NT2/D1 (cell line): ENCODE measurements at places on chromosomes 1 and 21.

- DNase-seq = peak; percentile 22
These were observed at the start of gene CCDC18 for GRCh38 chr1:93180723-93181613. TSS of gene CCDC18 (plus strand) at chr1:93180724. CDS start at chr1:93183362, 2,638 bp downstream.

DNA sequence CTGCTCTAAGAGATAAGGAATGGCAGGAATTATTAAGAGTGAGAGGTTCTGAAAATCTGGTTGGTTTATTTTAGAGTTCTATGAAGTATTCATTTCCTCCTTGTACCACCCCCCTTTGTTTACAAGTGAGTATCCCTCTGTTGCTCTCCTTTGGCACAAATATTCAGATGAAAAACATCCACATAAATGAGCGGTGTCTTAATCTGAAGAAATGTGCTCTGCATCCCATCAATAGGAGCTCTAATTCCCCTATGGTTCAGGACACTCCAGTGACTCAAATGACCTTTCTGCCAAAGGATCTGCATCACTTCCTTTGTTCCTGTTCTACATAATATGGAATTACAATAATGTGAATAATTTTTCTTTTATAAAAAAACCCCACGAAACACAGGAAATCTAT is 16.6 kb downstream of the DDAH1 start:
- no peak for DNase-seq

GRCh38 chr1:246698466-246699094 is 25.6 kb upstream of the SCCPDH start:
- no peak for DNase-seq

- peak; percentile 80 for DNase-seq
These were observed 552 bp downstream of the PLD5 start for GRCh38 chr1:242523719-242524570.

GRCh38 chr1:223048026-223048425 is 95.0 kb downstream of the TLR5 start:
- DNase-seq = no peak

- no peak for DNase-seq
These were observed 125.8 kb downstream of the RRAGC start for GRCh38 chr1:38733761-38734160.

GRCh38 chr1:56534130-56534651 is 45.2 kb downstream of the PLPP3 start:
- DNase-seq = no peak

DNA sequence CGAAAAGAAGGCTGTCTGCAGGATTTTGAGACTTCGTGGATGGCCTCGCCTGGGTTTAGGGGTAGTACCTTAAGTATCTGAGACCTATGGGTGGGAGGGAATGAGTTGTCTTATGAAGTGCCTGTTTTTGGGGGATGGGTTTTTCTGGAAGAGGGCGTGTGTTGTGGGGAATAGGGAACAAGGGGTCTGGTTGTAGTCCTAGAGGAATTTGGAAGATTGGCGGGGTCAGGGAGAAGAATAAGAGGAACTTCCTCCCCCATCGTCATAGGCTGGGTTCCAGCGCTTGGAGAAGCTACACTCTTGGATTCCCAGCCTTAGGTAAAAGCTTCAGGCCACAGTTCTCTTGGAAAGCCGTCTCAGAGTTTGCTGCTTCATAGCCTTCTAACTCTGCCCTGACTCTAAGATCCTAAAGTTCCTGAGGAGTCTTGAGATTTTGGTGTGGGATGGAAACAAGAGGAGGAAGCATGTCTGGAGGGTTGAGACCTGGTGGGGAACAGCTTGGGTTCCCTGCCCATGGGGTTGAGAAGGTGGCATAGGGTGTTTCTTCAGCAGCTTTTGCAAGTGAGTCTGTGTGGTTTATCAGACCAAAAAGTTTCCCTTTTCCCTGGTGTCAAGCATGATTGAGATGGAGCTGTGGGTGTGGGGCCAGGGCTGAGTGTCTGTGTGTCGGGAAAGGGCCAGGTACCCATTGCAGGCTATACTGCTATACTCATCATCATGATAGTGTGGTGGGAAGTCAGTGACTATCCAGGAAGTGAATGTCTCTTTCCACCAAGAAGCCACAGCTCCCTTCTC is 1.8 kb downstream of the VANGL2 start:
- DNase-seq = no peak

- DNase-seq = no peak
These were observed 31.5 kb downstream of the OLIG1 start for GRCh38 chr21:33101300-33101911.

GRCh38 chr1:226945106-226945857 is 5.2 kb downstream of the COQ8A start:
- no peak for DNase-seq

- no peak for DNase-seq
These were observed 2.7 kb downstream of the HNRNPU start for GRCh38 chr1:244861683-244862082.

DNA sequence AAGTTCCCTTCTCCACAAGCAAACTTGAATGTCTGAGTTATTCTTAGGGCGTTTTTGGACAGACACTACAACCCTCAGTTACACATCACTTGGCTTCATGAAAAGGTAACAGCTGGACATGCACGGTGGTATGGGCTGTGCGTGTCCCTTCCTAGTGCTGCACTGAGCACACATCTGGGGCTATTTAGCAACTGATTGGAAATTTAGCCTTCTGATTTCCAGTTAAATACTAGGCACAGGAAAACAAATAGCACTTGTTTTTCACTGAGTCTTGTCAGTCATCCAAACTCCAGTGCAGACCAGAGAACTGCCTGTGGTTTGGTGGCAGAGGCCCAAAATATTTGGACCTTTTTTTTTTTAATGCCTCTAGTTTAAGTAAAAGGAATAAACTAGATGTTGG is 134.7 kb downstream of the TGFBR3 start:
- DNase-seq = no peak

DNA sequence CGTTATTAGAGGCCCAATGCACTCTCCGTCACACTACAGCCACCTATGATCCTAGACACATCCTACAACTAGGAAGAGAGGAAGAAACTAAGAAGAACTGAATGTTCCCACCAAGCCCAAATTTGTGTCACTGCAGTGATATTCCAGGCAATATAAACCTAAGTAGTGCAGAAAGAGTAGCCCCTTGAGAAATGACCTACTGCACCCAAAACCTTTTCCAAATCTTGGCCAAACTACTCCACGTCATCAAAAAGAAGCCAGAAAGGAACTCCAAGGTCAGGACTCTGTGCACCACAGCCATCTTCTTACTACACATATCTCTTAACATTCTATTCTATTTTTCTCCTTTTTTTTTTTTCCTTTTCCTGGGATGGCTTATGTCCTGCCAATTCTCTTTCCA is 60.2 kb downstream of the ADAMTS1 start:
- DNase-seq = no peak

GRCh38 chr21:31370893-31371544 is 27.0 kb upstream of the TIAM1 start:
- DNase-seq = no peak

- DNase-seq = no peak
These were observed 183.0 kb downstream of the PDE4B start for GRCh38 chr1:65975708-65976107.

DNA sequence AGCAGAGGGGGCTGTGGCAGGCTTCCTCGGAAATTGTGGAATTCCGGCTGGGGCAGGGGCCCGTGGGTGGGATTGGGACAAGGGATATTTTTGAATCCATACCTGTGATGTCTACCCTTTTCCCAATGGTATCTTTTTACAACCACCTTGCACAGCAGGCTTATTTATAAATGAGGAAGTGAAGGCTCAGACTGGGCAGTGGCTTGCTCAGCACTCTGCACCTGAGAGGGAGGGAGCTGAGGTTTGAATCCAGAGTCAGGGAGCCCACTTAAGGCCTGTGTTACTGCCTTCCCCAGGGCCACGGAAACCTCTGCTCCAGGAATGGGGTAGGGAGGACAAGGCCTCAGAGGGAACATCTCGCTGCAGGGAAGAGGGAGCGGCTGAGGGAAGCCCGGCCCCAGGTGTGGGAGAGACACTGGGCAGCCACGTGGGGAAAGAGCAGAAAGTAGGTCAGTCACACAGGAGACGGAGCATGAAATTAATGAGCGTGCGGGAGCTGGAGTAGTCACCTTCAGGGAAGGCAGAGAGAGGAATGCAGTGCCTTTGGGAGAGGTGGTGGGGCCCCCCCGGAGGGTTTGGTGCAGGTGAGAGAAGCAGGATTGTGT is 35.4 kb upstream of the SCMH1 start:
- DNase-seq = no peak

DNA sequence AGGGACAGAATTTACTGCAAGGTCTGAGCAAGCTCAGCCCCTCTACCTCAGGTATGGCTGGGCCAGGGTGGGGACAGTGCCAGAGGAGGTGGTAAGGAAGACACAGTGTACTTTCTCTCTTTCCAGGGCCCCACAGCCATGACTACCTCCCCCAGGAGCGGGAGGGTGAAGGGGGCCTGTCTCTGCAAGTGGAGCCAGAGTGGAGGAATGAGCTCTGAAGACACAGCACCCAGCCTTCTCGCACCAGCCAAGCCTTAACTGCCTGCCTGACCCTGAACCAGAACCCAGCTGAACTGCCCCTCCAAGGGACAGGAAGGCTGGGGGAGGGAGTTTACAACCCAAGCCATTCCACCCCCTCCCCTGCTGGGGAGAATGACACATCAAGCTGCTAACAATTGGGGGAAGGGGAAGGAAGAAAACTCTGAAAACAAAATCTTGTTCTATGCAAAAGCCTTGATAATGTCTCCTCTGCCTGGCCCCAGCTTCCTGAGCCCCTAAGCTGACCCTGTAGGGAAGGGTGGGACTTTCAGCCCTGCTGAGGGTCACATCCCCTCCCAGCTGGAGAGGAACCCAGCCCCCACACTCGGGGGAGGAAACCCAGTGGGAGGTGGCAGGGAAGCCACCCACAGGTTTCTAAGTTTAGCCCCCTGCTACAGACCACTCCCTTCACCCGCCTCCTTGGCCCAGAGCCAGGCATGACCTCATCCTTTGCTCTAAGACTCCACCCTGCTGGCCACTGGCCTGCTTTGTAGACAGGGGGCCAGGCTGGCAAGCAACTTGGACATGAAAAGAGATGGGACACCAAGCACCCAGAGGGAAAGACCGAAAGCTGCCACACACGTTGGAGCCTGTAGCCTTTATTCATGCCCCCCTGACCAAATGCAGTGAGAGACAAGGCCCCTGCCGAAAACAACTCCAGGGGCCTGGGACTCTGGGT is 6.4 kb downstream of the RHOC start:
- DNase-seq = peak; percentile 95

GRCh38 chr1:80509965-80510522 is 1290.7 kb upstream of the ADGRL2 start:
- peak; percentile 49 for DNase-seq

GRCh38 chr1:157856538-157856937 is 14.9 kb upstream of the CD5L start:
- DNase-seq = no peak

GRCh38 chr1:156310962-156311361 is 11.9 kb upstream of the VHLL start:
- DNase-seq = no peak

DNA sequence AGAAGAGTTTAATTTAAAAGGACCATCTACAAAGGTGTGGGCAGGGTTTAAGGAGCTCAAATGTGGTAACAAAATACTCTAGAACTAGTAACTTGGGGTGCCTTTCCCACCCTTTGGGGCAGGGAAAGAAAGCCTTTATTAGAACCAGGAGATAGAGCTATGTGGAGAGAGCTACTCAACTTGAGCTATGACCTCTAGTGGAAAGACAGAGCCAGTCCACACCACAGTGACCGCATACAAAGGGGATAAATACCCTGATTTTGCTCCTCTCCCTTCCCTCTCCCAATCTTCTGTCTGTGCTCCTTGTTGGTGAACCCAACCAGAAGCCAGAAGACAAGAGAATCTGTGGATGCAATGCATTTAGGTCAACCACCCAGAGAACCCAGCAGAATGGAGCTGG is 54.4 kb upstream of the JAK1 start:
- no peak for DNase-seq
